ENCODE measurements at places on chromosomes 12 and 14.
A peak's percentile ranks its signal among the peaks of the same experiment; 100 is the strongest.

GRCh38 chr14:77529963-77530362 is 31.3 kb upstream of the ISM2 start:
- DNase-seq = no peak

- no peak for DNase-seq
Measured at GRCh38 chr12:29688914-29689313, 94.8 kb downstream of the TMTC1 start.

DNA sequence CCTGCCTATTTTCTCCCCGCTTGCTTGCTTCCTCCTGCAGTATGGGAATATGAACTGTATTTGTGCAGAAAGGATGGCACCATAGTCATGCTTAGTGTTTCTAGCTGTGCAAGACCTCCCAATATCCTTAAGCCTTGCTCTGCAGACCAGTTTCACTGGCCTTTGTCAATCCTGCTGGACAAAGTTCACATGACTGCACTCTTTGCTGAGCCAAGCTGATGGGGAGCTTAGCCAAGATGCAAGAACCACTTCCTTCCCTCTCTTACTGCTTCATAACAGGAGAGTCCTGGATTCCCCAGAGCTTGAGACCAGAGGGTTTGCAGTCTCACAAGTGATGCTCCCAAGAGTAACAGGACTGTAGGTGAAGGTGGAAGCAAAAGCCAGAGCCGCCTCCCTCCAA is 3.8 kb downstream of the ASIC1 start:
- no peak for DNase-seq

- no peak for DNase-seq
Measured at GRCh38 chr12:89062996-89063395, 289.3 kb downstream of the DUSP6 start.

GRCh38 chr12:85782711-85783110 is 53.5 kb downstream of the RASSF9 start:
- DNase-seq = no peak

DNA sequence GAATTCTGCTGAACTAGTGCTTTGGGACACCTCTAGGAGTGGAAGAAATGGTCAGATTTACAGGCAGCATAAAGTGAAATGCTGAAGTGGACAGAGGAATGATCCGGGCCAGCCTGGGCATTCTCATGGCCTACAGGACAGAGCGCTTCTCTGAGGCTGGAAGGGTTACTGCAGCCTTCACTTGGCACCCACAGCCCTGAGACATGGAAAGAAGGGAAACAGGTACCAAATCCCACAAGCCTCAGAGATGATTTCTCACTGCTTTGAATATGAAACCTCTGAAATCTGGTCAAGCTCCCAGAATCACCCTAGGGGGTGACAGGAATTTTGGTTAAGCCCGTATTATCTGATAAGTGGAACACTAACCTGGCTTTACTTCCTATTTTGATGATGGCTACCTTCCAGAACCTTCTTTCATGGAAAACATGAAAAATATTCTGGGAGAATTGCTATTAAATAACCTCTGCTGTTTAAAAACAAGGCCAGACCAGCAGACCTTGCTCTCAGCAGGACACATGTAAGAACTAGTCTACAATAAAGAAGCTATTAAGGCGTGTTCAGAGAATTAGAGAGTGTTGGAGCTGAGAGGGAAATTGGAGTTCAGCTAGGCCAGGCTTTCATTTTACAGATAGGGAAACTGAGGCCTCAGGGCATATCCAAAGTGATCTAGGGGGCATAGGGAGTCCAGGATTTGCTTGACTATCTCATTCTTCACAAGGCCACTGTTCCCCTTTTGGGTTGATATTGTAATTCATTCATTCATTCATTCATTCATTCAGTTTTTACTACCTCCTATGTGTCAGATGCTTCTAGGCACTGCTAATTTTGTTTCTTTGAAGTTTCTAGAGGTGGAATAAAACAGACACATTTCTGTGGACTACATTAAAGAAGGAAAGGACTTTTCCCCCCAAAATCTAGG is 281.5 kb downstream of the ZFP36L1 start:
- no peak for DNase-seq

DNA sequence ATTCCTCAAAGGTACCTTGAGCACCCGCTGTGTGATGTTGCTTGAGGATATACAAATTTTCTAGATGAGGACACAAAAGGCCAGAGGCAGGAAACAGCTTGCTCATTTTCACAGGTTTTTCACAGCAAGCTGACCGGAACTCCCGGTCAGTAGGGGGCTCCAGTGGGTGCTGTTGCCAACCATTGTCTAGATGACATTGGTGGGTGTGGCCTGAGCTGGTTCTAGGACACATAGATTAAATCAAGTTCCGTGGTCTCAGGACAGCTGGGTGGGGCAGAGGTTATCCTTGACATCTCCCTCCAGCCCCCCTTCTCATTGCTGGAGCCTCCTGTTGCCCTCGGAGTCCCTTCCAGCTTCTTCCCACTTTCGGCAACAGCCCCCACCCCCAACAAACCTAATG is 153.6 kb upstream of the FKBP4 start:
- no peak for DNase-seq

- no peak for DNase-seq
Measured at GRCh38 chr12:114760151-114760877, 76.3 kb upstream of the TBX3 start.

DNA sequence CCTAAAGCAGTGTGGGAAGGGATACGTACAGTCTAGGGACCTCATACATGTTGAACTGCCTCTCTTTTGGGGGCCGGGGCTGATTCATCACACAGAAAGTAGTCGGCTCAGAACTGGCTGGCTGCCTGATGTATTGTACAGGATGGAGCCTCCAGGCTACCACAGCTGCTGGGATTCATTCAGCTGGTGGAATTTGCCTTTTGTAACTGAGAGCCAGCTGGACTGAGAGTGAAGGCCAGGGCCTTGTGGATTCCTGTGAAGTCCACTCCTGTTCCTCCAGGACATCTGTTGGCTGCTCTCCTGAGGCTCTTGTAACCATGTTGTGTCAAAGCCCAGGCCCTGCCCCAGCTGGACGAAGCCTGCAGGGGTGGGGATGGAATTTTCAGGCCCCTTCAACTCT is 116.3 kb upstream of the PRICKLE1 start:
- no peak for DNase-seq

- no peak for DNase-seq
Measured at GRCh38 chr14:33932576-33933345, 18.1 kb downstream of the EGLN3 start.

DNA sequence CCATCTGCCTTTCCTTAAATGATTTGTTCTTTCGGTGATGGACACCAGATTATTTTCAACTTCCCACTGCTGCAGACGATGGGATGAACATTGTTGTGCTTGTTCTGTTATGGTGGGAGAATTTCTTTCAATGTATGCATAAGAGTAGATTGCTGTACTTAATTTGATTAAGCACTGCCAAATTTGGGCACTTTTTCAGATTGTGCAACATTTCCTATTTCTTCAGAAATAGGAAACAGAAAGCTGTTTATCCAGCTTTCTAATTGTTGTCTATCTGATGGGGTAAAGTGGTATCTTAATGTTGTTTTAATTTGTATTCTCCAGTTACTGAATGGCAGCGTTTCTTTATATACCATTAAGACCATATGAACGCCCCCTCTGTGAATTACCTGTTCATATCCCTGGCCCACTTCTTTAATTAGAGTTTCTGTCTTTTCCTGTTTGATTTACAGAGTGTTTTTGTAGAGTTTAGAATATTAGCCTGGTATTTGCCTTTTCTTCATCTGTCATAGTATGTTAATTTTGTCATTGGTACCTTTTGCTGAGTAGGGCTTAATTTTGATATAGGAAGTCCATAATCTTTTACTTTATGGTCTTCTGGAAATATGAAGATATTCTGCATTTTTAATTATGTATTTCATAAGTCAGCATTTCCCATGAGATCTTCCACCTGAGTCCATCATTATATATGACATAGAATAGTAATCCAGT is 59.6 kb downstream of the DIP2B start:
- no peak for DNase-seq

GRCh38 chr14:22929104-22929960 is at the start of gene PRMT5:
TSS of gene PRMT5 (minus strand) at chr14:22929376. CDS start at chr14:22929361, 15 bp downstream.
- DNase-seq = peak; percentile 97

DNA sequence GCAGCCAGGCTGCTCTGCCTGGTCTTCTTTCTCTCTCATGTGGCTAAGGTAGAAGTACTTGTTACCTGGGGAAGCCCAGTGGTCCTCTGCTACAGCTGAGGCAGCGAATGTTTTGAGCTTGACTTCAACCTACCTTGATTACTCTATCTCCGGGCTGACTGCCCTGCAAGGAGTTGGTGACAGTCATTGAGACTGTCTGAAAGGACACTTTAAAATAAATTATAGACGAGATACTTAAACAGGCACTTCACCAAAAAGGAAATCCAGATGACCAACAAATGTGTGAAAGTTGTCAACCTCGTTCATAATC is 474 bp upstream of the CIT start:
- no peak for DNase-seq

- DNase-seq = no peak
Measured at GRCh38 chr14:88929656-88930436, 105.4 kb downstream of the TTC8 start.

DNA sequence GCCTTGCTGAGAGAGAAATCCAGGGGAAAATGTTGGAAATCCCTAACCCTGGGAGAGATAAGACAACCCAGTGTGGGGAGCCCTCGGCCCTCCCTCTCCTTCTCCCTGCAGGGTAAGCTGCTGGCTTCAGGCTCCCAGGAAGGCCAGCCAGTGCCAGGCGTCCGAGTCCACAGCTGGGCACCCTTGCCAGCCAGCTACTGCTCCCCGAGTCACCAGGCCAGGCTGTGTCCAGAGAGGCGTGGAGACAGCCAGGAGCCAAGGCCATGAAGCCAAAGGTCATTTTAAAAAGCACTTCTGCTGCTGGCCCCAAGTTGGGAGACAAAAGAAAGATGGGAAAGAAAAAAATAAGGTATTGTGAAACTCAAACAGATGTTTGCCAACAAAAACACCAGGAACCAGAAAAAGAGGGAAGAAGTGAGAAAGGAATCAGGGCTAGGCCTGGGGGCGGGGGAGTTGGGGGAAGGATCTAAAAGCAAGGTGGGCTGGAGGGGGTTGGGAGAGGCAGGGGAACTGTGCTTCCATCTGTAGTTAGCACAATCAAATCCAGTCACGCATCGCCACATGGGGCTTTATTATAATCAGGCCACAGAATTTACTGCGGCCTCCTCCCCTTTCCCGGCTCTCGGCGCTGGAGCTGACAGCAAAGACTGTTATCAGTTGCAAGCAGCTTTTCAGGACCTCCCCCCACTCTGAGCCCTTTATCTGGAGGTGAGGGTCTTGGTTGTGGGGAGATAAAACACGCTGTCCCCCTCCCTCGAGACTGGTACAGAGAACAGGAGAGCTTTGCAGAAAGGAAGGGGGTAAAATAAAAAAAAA is 33.5 kb downstream of the RBM19 start:
- no peak for DNase-seq

- peak; percentile 74 for DNase-seq
Measured at GRCh38 chr14:106844608-106845285, 1318.4 kb downstream of the TMEM121 start.

DNA sequence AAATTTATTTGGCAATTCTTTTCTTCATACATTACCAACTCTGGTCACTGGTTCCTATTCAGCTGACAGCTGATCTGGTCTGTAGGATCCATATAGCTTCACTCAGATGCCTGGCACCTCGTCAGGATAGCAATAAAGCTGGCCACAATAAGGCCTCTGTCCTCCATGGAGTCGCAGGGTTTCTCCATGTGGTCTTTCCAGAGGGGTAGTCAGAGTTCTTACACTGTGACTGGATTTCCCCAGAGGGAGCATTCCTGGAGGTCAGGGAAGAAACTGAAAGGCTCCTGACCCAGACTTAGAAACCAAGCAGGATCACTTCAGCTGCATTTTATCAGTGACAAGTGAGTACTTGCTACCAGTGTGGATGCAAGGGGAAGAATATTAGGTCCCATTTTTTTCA is 34.9 kb upstream of the SIX1 start:
- DNase-seq = no peak

GRCh38 chr14:94542111-94542810 is 19.0 kb upstream of the SERPINA4 start:
- no peak for DNase-seq

GRCh38 chr14:37992499-37992898 is 215.2 kb upstream of the SSTR1 start:
- no peak for DNase-seq

DNA sequence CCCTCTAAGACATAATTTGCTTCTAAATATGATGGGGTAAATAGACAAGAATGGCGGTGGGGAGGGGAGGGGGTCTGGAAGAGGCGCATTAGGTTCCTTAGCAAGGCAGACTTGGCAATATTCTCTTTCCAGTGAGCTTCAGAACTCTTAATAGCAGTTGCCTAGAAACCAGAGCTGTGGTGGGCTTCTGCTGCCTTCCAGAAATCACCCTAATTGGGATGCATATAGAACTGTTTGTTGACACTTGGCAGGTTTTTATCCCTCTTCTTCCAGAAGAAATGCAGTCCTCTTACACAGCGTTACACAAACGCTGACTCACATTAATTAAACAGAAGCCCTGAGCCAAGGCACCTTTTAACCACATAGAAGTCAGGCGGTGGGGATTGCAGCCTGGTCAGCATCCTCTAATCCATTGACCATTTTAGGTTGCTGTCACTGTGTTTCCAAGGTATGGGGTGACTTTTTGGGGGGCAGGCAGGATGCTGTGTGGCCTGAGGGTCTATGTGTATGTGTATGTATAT is 114.1 kb downstream of the CCDC60 start:
- DNase-seq = no peak

- no peak for DNase-seq
Measured at GRCh38 chr12:113889891-113890581, 76.1 kb downstream of the RBM19 start.

DNA sequence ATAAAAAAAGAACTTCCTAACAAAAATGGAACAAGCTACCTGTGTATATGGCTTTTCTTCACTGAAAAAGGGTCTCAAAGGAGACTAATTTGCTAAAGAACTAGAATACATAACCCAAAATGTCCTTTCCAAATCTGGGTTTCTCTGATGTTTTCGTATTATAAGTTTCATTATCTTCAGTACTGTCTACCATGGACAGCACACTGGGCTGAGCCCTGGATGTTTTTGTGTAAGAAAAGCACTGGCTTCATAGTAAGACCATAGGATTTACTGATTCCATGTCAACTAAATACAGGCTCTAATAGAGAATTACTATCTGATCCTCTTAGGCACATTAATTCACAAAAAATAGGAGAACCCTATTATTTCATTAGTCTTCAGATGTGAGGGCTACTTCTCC is 94.3 kb upstream of the GPHB5 start:
- no peak for DNase-seq

- DNase-seq = no peak
Measured at GRCh38 chr14:23009483-23009938, 432 bp downstream of the C14orf93 start.
